ENCODE measurements at places on chromosomes 5 and 9. TPM values are rescaled to one million over a fixed set of nuclear protein-coding genes. Genes with fewer than 3 reads are reported as not detected.

Gene TMOD1
- 219 TPM for polyA plus RNA-seq

Gene ST8SIA4
- polyA plus RNA-seq: 0.02 TPM

Gene SHISAL2B
- polyA plus RNA-seq: 0.36 TPM

Gene PCDHB16
- 1.6 TPM for polyA plus RNA-seq

Gene ADAMTS13
- 11.2 TPM for polyA plus RNA-seq

Gene PDE6A
- not detected for polyA plus RNA-seq

Gene SLC36A3
- polyA plus RNA-seq: not detected
